ENCODE measurements at places on chromosomes 11 and 22. TPM values are rescaled to one million over a fixed set of nuclear protein-coding genes. Genes with fewer than 3 reads are reported as not detected.

GRCh38 chr11:76523147-76523546 lies 78.3 kb downstream of the EMSY start:
- no peak for DNase-seq

DNA sequence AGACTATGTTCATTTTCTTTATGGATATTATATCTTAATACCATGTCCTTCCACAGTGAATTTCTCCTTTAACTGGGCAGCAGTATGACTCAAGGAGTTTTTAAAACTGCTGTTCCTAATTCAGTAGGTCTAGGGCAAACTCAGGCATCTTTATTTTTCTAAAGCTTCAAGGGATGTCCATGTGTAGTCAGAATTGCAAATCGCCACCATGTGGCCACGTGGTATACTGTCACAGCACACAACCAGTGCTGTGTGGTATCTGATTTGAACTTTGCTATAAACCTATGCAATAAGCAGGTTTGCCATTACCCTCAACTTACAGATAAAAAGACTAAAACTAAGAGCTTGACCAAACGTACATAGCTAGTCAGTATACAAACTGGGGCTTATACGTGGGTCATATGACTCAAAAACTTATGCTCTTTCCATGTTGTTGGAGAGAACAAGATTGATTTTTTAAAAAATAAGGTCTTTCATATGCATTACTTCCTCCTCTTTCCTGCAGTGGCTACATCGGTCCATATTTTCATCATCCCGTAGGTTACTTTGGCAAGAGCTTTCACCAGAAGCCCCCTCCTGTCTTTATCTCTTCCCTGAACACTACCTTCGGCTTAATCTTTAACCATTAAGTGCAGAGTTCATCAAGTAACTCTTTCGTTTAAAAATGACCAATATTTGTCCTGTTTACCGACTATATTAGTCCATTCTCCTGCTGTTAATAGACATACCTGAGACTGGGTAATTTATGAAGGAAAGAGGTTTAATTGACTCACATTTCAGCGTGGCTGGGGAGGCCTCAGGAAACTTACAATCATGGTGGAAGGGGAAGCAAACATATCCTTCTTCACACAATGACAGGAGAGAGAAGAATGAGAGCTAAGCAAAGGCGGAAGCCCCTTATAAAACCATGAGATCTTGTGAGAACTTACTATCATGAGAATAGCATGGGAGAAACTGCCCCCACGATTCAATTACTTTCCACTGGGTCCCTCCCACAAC lies 8.0 kb upstream of the HTATIP2 start:
- DNase-seq = no peak

GRCh38 chr11:78218707-78219492 lies 30.2 kb downstream of the USP35 start:
- DNase-seq = no peak

ELMOD1 gene
- 0.09 TPM for total RNA-seq

DNA sequence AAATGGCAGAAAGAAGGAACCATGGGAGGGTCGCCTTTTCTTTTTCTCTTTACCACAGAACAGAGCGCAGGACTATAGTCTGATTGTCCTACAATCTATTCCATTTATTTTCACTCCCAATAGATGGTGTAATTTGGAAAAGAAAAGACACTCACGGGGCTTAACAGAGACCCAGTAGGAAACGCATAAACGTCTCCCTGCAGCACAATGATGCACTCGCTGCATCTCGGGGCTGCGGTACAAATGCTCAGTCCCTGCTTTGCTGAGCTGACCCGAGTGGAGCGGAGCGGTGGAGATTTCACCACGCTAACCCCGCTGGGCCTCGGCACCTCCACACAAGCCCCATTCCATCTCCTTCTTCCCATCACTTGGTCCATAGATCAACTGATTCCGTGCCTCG lies 1.5 kb downstream of the FEZ1 start:
- no peak for DNase-seq

GRCh38 chr22:19823902-19824211 lies 30.8 kb downstream of the GNB1L start:
- DNase-seq = peak; percentile 0

INS gene
- 13,046 TPM for total RNA-seq

DNA sequence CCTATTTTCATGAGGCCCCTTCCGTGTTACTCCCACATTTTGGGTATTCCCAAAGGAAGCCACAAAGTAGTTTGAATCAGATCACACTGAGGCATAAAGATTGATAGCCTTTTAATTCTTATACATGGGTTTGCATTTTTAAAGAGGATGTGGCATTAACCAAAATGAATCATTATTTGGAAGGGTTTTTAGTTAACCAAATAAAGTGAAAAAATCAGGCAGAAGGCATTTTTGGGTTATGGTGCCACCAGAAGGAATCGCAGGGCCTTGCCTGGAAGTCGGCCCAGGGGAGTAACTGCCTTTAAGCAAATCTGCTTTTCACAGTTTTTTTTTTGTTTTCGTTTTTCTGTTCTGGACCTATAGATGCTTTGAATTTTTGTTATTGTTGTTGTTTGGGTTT lies 55.4 kb downstream of the HSD17B12 start:
- DNase-seq = no peak

DNA sequence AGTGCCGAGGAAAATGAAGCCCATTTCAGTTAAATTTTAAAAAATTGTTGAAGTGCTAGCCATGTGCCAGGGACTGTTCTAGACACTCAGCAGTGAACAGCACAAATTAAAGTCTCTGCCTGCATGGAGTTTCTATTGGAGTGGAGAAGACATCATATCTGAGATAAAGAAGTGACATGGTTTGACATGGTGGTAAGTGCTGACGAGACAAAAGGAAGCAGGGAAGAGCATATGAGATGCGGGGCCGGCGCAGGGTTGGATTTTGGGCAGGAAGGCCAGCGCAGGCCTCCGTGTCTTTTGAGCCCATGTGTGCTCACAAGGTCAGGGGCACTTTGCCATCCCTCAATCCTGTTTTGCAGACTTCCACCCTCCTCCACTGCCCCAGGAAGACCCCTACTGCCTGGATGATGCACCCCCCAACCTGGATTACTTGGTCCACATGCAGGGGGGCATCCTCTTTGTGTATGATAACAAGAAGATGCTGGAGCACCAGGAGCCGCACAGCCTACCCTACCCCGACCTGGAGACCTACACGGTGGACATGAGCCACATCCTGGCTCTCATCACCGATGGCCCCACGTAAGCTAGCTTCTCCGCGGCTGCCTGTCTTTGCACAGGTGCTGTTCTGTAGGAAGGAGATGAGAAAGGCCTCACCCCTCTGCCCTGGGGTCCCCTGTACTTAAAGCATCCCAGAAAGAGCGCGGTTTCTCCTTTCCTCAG lies 29.6 kb downstream of the AMPD3 start:
- no peak for DNase-seq

- no peak for DNase-seq
These were observed 15.3 kb downstream of the TMPRSS13 start for GRCh38 chr11:117913736-117914397.

MYO7A gene
- total RNA-seq = 9.7 TPM

OR56A1 gene
- not detected for total RNA-seq

DNA sequence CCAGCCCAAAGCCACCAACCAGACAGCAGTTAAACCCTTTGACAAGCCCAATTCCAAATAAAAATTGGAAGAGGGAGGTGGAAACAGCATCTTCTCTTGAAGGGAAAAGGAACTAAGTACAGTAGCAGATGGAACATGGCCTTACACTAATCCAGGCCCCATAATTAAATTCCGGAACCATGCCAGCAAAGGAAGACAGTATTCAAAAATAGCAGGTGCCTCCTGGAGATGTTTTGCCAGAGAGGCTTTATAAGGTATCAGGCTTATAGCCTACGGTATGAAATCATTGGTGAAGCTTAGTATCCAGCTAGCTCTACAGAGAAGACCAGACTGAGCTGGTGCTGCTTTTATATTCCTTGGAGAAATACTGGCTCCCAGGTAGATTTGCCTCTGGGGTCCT lies 344.1 kb upstream of the API5 start:
- DNase-seq = no peak

GRCh38 chr22:48897645-48898370 lies 929.9 kb downstream of the BRD1 start:
- DNase-seq = no peak

DNA sequence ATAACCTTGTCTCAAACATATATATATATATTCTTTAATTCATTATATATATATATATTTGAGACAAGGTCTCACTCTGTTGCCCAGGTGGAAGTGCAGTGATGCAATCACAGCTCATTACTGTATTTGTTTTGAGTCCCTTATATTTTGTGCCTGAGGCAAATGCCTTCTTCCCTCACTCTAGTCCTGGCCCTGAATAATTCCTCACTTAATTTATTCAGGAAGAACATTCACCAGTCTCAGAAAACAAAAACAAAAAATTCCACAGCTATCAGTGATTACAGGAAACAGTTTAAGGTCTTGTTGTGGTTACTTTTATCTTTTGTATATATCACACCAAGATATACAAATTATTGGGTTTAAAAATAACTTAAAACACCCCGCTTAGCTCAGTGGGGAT lies 155.7 kb downstream of the CWF19L2 start:
- DNase-seq = no peak

DNA sequence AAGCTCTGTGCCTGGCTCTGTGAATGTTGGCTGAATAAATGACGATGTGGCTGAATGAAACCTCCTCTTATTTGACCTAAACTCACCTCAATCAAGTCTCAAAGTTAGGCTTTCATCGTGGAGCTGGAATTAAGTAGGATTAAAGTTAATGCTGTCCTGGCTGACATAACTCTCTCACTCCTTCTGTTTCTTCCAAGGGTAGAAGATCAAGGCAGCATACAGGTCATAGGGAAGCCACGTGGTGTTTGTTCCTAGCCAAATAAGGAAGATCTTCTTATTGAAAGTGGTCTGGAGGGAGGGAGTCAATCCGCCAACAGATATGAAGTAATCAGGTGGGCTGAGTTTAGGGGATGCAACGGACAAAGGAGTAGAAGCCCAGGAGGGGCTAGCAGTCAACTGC lies 59.5 kb downstream of the TRIM29 start:
- DNase-seq = no peak

- DNase-seq = peak; percentile 78
These were observed 445 bp upstream of the VWCE start for GRCh38 chr11:61295596-61295926.

CPSF7 gene
- 33.7 TPM for total RNA-seq

CD248 gene
- 11.3 TPM for total RNA-seq

OR52E8 gene
- not detected for total RNA-seq

KCNK4 gene
- total RNA-seq = not detected

GRCh38 chr11:71456294-71456693 lies 3.3 kb downstream of the NADSYN1 start:
- DNase-seq = no peak

GRCh38 chr11:1260620-1261019 lies 37.8 kb downstream of the MUC5B start:
- no peak for DNase-seq

GRCh38 chr11:72088076-72088808 lies 7.6 kb downstream of the LRRC51 start:
- no peak for DNase-seq

DNA sequence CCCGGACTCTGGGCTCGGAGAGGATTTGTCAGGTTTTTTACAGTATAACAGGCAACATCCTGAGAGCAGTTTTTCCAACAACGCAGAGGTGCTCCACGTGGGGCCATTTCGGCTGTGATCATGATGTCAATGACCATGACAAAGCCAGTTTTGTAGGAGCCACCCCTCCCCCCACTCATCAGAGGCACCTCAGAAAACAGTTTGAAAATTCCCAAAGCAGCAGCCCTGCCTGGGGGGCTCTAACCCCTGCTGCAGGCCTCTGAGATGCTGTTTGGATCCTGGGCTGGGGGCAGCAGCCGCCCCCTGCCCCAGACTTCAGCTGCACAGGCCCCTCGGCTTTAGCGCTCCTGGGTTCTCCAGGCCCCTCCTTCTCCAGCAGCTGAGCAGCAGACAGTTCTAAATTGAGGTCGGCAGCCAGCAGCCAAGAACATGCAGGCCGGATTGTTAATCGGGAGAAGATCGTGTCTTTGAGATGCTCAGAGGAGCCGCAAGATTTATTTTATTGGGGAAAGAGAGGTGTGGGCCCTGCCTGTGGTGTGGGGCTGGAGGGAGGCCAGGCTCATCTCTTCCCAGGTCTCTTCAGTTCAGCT lies 19.4 kb downstream of the NFAM1 start:
- DNase-seq = no peak

DNA sequence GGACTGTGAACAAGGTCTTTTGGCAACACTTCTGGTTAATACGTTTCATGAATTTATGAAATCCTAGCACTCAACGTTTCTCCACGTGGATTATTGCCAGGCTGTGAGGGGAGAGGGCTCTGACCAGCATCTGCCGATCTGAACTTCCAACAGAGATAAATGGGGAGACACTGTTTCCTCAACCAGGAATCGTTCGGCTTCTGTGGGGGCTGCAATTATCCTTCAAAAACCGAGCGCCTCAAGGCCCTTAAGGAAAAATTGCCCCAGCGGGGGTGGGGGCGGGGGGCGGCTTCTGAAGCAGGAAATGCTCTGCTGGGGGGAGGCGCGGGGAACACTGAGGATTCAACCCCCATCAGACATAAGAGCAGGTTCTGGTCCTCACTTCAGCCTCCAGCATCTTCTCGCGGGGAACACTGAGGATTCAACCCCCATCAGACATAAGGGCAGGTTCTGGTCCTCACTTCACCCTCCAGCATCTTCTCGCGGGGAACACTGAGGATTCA lies 155.6 kb downstream of the BRD1 start:
- DNase-seq = no peak

POGLUT3 gene
- 7.1 TPM for total RNA-seq

DNA sequence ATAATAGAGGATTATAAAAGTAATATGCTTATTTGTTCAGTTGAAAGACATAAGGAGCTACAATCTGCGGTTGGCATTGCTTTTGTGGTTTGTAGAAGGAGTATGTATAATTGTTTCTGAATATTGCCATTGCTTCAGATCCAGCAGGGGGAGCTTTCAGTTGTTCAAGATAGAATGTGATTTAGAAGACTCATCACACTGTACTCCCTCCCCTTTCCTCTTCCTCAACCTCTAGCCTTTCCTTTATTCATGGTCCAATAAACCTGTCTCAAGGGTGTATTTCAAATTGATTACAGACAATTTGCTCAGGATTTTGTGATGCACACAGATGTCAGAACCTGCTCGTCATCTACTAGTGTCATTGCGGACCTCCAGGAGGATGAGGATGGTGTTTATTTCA lies 9.8 kb downstream of the PRMT3 start:
- DNase-seq = no peak

DNA sequence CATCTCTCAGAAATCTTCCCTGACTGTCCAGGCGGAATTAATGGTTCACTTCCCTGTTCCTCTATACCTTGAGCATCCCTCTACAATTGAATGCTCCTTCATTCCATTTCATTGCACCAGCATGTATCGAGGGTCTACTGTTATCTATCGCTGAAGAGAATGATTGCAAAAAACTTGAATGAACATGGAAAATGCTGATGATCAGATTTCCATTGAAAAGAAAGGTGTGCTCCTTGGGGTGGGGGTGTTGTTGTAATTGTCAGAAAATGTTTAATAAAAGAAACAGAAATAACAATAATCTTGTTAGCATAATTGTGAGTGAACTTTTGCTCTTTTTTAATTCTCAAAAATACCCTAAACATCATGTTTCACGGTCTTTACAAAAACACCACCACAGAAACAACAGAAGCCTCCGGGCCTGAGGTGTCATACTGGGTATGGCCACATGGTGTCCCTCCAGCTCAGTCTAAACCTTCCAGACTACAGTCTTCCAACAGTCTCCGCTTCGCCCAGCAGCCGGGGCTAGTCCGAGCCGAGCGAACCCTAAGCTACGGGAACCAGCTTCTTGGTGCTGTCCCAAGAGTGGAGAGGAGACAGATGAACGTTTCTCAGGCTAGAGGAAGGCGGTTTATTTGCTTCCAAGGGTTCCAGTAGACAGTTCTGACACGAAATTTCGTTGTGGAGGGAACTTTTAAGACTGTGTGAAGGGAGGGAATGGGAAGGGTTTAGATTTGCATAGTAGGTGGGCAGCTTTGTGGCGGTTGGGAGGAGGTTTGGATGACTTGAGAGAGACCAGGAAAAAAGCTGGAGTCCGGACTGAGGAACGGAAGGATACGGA lies 75.8 kb upstream of the ZBED5 start:
- peak; percentile 88 for DNase-seq
